GDM1 (cell line): ENCODE measurements at places on chromosomes 2 and 18.
A peak's percentile ranks its signal among the peaks of the same experiment; 100 is the strongest.

DNA sequence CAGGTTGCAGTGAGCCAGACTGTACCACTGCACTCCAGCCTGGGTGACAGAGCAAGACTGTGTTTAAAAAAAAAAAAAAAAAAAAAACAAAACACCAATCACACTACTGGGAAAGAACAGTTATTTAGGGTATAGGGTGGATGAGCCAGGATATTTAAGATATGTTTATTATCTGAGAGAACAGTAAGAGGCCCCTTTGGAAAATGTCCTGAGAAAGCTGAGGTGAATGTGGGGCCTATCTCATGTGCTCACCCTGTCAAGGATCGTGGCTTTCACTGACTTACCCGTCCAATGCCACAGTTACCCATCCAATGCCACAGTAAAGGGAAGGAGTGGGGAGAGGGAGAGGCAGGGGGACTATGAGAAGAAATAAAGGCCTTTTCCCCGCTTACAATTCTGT, 19.9 kb upstream of the ENOSF1 start:
- DNase-seq, result no peak

GRCh38 chr2:181457121-181457740, at the start of gene ITGA4:
Gene ITGA4, plus strand, starts transcription at chr2:181457386. Its CDS starts 269 bp downstream, at chr2:181457655.
- peak; percentile 92 for DNase-seq

DNA sequence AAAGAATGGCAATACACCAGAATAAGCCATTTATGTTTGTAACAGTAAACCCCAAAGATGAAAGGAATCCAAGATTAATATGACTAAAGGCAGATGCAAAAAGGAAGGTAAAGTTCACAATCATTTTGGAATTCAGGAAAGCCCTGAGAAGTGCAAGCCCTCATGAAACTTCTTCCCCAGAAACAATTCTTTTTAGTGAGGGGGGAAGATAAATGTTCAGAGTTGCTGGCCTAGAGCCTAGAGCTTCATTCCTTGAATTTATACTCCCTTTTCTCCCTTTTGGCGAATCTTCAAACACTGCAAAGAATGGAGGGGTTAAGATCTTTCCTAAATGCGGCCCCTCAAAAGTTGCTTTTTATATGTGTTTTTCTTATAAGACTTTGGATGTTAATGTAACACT, 368.8 kb downstream of the MEIS1 start:
- no peak for DNase-seq

- DNase-seq, result no peak
Measured at GRCh38 chr2:193199322-193199721, 1004.6 kb upstream of the TMEFF2 start.

DNA sequence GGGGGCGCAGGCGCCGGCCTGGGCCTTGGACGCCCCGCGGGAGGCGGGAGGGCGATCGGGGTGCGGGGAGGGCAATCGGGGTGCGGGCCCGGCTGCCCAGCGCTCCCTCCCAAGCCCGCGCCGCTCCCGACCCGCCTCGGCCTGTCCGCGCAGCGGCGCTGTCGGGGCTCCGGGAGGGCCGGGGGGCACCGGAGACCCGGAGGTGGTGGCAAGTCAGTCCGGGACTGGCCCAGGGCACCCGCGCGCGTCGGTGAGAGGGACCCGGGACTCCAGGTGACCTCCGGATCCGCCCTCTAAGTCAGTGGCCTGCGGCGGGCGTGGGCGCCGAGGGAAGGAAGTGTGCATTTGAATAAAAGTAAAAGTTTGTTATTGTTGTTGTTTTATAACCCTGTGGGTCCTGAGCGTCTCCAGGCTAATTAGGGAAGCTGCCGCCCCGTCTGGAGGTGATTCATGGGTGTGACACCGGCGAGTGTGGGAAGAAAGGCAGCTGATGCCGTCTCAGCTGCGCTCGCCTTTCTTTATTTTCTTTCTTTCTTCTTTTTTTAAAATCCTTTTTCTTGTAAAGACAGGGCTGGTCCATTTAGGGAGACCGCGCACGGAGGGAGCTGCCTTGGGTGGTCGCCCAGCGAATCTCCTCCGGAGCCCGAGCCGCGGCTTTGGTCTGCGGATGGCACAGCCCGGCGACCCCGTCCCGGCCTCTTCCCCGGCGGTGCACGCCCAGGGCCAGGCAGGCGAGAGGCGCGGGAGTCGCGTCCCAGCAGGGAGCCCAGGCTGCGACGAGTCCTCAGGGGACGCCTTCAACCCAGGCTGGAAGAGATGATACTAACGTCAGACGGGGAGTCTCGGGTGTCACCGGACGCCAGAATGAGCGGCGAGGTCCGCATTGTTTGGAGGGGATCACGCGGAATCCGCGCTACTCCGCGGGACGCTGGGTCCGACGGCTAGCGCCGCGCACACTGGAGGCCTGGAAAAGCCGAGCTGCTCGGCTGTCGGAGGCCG, 627 bp upstream of the CRACDL start:
- no peak for DNase-seq

DNA sequence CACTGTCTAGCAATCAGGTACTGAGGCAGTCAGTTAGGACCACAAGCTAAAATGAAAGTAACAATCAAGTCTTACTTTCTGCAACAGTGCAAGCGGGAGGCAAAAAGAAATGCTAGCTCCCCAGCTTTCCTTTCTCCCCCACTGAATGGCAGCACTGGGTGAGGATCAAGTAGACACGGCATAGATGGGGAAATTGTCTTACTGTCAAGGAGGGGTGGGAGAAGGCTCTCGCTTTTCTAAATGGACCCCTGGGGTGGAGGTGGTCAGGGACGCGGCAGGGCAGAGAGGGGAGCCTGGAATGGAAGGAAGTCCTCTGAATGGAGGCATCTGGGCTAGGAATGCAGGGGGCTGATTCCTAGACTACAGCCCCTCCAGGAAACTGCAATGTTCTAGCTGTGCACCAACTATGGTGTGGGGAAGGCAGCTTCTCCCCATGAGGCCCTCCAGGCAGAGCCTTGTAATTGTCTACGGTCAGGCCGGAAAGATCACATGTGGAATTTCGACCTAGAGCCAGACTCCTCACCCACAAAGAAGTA, 24.3 kb downstream of the METTL8 start:
- no peak for DNase-seq

DNA sequence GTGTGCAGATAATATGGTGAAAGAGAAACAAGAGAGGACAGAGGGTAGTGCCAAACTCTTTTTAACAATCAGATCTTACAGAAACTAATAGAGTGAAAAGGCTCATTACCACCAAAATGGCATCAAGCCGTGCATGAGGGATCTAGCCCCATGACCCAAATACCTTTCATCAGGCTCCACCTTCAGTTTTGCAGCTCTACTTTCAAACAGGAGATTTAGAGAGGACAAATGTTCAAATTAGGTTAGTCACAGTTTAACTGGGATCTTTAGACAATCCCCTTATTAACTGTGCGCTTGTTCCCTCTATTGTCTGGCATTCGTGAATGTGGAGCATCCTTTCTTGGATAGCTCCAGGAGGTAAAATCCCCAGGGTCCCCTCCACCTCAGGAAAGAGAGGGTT, 1209.3 kb upstream of the CHAC2 start:
- DNase-seq, result no peak

DNA sequence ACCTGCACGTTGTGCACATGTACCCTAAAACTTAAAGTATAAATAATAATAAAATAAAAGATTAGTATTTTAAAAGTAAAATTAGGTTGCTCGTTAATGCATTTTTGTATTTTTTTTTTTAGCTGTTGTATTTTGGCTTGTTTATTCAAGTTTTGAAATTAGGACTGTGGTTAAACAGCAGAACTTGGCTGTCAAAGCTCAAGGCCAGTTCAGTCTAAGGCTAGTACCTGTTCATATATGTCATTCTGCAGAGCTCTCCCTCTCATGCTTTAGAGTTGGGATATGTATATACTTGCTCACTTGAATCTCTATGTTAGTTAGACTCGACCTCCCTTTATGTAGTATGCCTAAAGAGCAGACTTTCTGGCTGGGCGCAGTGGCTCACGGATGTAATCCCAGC, 32.7 kb downstream of the MOB4 start:
- DNase-seq, result no peak

DNA sequence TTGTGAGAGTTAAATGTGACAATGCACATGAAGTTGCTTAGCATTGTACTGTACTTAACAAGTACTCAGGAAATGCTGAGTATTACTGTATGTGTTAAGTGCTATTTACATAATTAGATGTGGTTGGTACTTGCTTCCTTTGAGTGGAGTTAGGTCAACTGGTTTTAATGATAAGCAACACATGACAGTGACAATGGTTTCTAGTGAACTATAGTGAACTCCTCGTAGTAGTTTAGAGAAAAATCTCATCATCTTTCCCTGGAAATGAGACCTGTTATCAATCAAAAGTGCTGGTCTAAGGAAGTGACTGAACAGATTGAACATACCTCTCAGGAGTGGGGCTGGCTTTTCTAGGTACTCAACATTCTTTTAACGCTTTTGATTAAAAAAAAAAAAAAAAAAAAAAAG, 29.2 kb upstream of the ZDBF2 start:
- DNase-seq, result no peak

GRCh38 chr2:71930049-71930681, 217.5 kb downstream of the CYP26B1 start:
- DNase-seq, result no peak

- peak; percentile 32 for DNase-seq
Measured at GRCh38 chr2:159968279-159968900, 94.0 kb downstream of the PLA2R1 start.

- DNase-seq, result no peak
Measured at GRCh38 chr2:240436683-240437550, 1.5 kb downstream of the GPC1 start.

GRCh38 chr2:29920631-29921559, 491 bp downstream of the ALK start:
- no peak for DNase-seq

DNA sequence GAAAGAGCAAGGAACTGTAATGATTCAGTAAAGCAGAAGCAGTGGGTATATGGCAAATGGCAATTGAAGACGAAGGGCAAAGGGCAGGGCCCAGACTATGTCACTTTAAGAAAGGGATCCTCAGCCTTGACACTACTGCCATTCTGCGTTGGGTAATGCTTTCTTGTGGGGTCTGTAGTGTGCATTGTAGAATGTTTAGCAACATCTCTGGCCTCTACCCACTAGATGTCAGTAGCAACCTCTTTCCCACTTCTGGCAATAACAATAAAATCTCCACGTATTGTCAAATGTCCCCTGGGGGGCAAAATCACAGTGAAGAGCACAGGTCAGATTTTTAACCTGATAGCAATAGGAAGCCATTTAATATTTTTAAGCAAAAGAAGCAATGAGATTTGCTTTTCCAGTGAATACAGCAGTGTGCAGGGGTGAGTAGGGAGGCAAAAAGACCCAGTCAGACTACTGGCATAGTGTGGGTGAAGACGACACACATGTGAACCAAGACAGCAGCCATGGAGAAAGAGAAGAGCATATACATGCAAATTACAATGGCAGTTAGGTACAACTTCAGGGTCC, 209.5 kb downstream of the DYM start:
- DNase-seq, result no peak

GRCh38 chr2:233997707-233998106, 52.8 kb upstream of the SPP2 start:
- no peak for DNase-seq

- DNase-seq, result no peak
Measured at GRCh38 chr2:229514273-229514895, 200.0 kb downstream of the DNER start.

DNA sequence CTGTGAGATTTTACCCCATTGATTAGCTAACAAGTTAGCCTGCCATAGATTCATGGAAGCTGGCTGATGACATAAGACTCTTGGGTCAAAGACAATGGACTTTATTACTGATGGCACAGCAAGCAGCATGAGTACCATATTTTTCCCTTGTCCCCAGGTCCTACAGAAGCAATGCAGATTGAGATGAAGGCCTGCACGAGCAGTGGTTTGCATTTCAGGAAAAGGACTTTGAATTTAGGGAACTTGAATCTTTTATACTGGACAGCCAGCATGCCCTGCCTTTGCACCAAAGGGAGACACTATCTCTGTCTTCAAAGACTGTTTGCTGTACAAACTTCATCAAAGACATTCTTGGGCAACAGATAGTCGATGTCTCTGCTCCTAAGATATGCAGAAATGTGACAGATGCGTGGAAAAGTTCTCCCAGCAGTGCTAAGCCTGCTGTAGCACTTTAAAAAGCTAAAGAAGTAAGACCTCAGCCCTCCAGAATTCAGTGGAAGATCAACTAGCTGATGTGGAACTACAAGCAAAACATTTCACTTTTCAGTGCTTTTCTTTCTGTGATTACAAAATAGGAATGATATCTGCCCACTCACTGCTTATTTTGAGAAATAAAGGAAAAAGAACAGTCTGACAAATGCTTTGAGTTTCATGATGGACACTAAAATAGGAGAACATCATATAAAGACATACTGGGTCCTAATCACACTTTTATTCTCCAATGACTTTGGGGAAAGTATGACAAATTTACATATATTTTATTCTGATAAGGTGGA, 44.4 kb upstream of the TANK start:
- no peak for DNase-seq

- no peak for DNase-seq
Measured at GRCh38 chr2:226758921-226759640, 40.5 kb downstream of the IRS1 start.

DNA sequence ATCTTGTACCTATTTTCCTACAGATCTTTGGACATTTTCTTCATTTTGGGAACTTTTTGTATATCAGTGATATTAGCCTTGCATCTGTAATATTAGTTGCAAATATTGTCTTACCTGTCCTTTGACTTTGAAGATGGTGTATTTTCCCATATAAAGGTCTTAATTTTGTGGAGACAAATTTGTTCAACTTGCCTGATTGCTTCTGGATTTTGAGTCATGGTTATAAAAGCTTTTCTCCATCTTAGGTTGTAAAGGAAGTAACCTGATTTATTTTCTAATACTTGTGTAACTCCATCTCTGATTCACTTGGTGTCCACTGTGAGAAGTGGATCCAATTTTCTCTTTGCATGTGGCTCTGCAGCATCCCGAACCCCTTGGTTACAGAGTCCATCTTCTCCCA, 97.7 kb upstream of the OTOS start:
- no peak for DNase-seq

- DNase-seq, result no peak
Measured at GRCh38 chr18:74128159-74128558, 19.5 kb downstream of the FBXO15 start.

DNA sequence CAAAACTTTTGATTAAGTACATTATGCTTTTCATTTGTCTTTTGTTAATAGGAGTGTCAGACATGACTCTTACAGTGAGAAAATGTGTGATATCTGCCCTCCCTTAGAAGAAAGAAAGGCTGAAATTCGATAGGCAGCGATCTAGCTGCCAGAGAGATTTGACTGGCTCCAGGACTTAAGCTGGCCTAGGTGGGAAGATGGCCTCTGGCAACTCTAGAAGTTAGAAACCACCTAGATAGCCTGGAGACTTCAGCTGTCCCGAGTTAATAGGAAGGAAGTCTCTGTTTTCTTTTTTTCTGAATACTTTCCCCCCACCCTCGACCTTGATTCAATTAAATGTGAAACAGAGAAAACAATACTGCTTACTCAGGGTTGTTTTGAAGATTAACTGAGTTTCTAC, 1194.7 kb upstream of the CRIM1 start:
- no peak for DNase-seq

GRCh38 chr2:8677646-8678592, 3.9 kb upstream of the ID2 start:
- peak; percentile 5 for DNase-seq

DNA sequence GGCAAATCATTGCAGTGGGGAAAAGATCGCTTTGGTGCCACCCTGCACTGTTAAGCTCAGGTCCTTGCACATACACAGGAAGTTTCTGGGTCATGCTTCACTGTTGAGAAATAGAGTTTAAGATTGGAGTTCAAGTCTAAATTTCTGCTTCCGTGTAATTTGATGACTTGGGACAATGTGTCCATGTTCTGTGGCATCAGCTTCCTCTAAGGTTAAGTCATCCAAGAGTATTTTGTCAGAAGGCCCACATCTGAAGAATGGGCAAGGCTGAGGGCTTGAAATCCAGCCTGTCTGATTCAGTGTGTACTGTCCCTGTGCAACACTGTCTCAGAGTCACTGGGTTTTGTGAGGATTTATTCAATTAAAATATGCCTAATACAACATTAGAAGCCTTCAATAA, 880.7 kb downstream of the SUCLG1 start:
- no peak for DNase-seq
